ENCODE measurements at places on chromosomes 3 and 15.

- no peak overlapping the region for H3K4me3 ChIP-seq
- H3K27ac ChIP-seq = no peak overlapping the region
- no peaks in the 10 kb centered on the region for H3K36me3 ChIP-seq
- H3K27me3 ChIP-seq = no peaks in the 10 kb centered on the region
- no peak for DNase-seq
Measured at GRCh38 chr3:97089621-97090020, 275.2 kb downstream of the EPHA6 start.

DNA sequence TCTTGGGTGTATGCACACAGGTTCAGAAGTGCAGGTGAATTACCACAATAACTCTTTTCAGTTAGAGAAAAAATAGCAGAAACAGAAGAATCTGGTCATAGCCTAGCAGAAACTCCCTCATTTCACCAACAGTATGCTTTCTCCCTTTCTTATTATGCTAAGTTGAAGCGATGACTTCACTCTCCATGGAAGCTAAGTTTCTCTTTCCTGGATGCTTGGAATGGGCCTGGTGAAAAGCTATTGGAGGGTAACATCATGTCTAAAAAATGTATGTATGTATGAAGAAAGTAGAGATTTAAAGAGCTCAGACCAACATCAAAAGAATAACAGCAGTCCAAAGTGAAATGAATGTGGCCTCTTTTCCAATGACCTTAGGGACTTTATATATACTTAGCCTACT, 145.5 kb downstream of the TIGIT start:
- H3K4me1 ChIP-seq = no peaks in the 10 kb centered on the region
- H3K27ac ChIP-seq = no peak overlapping the region
- H3K27me3 ChIP-seq = no peaks in the 10 kb centered on the region
- H3K36me3 ChIP-seq = no peaks in the 10 kb centered on the region
- no peak for DNase-seq

DNA sequence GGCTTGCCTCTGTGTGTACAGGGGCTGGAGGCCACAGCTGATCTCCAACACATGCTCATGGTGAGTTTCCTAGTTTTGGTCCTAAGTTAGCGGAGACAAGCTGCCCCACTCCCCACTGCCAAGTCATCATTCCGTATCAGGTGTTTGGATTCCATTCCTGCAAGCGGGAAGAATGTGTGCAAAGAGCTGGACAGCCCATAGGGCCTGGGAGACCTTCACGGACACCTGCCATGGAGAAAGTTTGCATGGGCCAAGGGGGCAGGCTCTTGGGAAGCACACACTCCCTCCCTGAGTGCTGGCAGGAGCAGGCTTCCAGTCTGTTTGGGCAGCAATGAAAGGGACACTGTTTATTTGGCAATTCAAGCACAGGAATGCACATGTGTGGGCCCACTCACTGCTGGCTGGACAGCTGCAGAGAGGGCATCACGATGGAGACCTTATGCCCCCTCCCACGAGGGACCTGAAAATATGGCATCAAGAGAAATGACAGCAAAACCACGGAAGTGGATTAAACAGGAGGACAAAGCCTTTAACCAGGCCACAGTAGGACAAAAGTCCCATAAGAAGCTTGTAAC, 149.7 kb downstream of the KLF13 start:
- no peak overlapping the region for H3K4me3 ChIP-seq
- no peaks in the 10 kb centered on the region for H3K36me3 ChIP-seq
- no peak overlapping the region for H3K27ac ChIP-seq
- DNase-seq = no peak

DNA sequence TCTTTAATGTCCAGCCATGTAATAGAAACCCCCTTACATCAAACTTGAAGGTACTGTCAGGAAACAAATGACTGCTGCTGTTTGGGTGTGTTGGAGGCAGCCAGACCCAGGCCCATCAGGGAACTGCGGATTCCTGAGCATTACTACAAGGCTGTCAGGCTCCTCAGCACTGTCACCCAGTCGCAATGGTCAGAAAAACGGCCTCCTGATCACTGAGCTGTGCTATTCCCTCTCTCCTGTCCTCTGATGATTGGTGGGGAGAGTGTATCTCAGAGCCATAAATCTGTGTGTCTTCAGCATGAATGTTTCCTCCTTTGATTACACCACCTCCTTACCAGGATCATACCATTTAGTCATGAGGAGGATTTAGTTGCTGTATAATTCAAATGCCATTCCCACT, 135.2 kb upstream of the GADL1 start:
- no peaks in the 10 kb centered on the region for H3K4me1 ChIP-seq
- no peak for DNase-seq
- no peaks in the 10 kb centered on the region for H3K27me3 ChIP-seq
- no peak overlapping the region for H3K27ac ChIP-seq
- no peak overlapping the region for H3K4me3 ChIP-seq

GRCh38 chr3:105495021-105495420, 128.3 kb downstream of the ALCAM start:
- H3K4me3 ChIP-seq = no peak overlapping the region
- H3K36me3 ChIP-seq = no peaks in the 10 kb centered on the region
- no peak overlapping the region for H3K27ac ChIP-seq

- no peaks in the 10 kb centered on the region for H3K4me1 ChIP-seq
- no peaks in the 10 kb centered on the region for H3K27me3 ChIP-seq
- DNase-seq = no peak
- no peak overlapping the region for H3K4me3 ChIP-seq
- no peaks in the 10 kb centered on the region for H3K36me3 ChIP-seq
- H3K27ac ChIP-seq = no peak overlapping the region
Measured at GRCh38 chr3:152148579-152148978, 120.2 kb upstream of the MBNL1 start.

DNA sequence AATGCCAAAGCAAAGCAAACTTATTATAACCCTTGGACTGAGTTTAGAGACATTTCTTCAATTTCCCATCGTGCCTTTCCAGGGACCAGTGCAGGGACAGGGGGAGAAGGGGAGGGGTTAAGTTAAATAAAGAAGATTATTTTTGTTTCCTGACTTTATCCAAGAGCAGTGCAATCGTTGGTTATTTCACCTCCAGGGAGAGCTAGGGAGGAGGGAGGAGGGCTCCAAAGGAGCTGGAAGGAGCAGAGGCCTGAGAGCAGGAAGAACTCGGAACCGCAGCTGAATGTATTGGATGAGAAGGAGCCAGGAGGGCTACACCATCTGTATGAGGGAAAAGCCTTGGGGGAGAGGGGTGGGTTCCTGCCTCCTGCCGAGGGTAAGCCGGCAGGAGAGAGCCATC, 20.7 kb downstream of the HAPLN3 start:
- no peaks in the 10 kb centered on the region for H3K4me1 ChIP-seq
- H3K27me3 ChIP-seq = no peaks in the 10 kb centered on the region
- H3K27ac ChIP-seq = no peak overlapping the region
- H3K4me3 ChIP-seq = no peak overlapping the region

GRCh38 chr15:44009038-44009437, 182.2 kb downstream of the WDR76 start:
- H3K4me1 ChIP-seq = no peaks in the 10 kb centered on the region
- DNase-seq = no peak
- H3K27ac ChIP-seq = no peak overlapping the region
- no peak overlapping the region for H3K4me3 ChIP-seq
- H3K36me3 ChIP-seq = no peaks in the 10 kb centered on the region

GRCh38 chr3:46672349-46672695, 21.2 kb downstream of the ALS2CL start:
- no peak for DNase-seq
- no peaks in the 10 kb centered on the region for H3K36me3 ChIP-seq
- H3K4me1 ChIP-seq = no peaks in the 10 kb centered on the region
- H3K27ac ChIP-seq = no peak overlapping the region
- H3K27me3 ChIP-seq = no peaks in the 10 kb centered on the region

Data from CD4-positive, alpha-beta memory T cell (primary cell).